ENCODE measurements at places on chromosomes 3 and 15.
A peak's percentile ranks its signal among the peaks of the same experiment; 100 is the strongest.

DNA sequence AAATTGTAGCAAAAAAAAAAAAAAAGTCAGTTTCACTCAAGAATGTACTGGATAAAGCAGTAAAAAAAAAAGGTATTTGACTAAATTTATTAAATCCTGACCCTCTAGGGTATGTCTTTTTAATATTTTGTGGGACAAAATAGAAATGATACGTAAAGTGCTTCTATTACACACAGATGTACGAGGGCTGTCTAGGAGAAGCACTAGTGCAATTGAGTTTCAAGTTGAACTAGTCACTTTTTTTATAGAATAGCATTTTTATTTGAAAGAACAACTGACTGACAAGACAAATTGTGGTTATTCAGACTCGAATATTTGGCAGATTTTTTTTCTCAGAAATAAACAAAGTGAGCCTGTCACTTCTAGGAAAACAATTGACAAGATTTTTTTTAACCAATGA lies 49.0 kb downstream of the CCDC54 start:
- no peak for DNase-seq

- DNase-seq, result peak; percentile 2
Observed at GRCh38 chr3:121951291-121951919, 57.2 kb downstream of the SLC15A2 start.

GRCh38 chr3:83033133-83033532 lies 1271.7 kb upstream of the GBE1 start:
- DNase-seq, result no peak

DNA sequence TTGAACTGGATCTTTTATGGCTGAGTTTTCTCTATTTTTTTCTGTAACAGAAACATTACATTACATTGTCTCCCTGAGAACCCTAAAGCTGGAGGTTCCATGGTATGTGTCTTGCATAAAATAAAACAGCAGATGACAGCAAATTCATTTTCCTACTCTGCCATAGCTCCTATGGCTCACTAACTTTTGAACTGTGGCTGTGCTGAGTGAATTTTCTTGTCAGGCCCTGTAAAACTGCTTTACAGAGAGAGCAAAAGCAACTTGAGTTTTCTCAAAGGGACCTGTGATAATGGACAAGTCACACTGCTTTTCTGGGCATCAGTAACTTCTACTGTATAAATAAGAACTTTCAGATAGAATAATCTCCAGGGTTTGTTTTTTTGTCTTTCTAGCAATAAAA lies 129.9 kb upstream of the TSC22D2 start:
- no peak for DNase-seq

GRCh38 chr3:172286548-172287148 lies 161.6 kb downstream of the GHSR start:
- no peak for DNase-seq

DNA sequence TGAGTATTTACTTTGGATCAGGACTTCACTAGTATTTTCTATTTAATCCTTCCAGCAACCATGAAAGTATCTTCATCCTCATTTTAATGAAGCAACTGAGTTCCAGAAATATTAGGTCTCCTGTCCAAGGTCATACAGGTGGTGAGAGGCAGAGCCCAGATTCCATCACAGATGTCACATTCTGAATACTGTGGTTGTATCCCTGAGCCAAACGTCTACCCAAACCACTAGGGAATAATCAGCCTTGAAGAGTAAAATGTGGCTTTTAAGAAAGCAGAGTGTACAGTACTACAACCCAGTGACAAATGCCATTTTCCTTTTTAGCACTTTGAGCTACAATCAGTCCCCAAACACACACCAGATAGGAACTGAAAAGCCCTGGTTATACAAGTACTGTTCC lies 93.3 kb upstream of the TRIM42 start:
- no peak for DNase-seq

DNA sequence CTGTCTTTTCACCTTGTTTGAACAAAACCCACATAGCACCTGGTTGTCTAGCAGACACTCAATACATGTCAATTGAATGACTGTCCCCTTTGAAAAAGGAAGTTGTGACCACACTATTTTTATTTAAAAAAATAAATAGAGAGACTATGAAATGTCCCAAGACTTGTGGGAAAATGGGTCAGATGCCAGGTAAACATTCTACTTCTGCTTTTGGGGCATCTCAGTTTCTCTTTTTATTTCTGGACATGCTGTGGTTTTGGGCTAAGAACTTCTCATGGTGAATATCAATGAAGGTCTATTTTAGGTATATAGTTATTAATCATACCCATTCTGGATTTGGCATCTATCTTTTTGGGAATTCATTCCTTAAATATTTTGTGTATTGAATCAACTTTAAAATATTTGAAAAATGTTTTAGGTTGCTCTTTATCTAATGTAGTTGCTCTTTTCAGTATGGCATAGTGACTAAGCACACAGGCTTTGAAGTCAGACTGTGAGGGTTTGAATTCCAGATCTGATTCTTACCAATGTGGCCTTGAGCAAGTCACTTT lies 4.4 kb downstream of the TMEM45A start:
- DNase-seq, result peak; percentile 32

DNA sequence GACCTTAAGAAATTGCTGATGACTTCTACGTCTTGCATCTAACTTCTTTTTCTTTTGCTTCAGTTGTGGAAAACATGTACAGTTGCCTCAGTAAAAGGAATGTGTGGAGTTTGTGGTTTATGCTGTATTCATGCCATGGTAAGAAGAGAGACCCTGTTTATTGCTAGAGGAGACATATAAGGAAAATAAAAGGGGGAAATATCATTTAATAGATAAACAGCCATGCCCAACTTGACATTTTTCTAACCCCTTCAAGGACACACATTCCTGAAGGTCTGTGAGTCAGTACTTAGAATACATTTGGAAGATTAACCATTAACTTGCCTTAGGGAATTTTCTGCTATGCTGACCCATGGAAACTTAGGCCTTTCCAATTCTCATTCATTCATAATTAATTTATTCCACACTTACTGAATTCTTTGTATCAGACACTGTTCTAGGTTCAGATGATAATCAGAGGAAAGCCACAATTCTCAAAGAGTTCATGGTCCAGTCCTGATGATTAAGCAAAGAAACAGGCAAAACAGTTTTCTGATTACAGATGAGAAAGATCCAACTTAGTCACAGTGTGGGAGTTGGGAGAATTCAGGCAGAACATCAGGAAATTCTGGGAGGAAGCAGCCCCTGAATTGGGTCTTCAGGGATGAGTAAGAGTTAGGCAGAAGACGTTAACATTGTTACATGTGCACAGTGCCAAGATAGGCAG lies 329.8 kb upstream of the RASGRP1 start:
- DNase-seq, result peak; percentile 78

GRCh38 chr3:10474275-10474646 lies 31.1 kb downstream of the ATP2B2 start:
- no peak for DNase-seq
